ENCODE measurements at places on chromosomes 2 and 18. TPM values are rescaled to one million over a fixed set of nuclear protein-coding genes. Genes with fewer than 3 reads are reported as not detected.

VRK2 gene
- 23.6 TPM for total RNA-seq

CPLX4 gene
- not detected for total RNA-seq

SKA1 gene
- total RNA-seq, result 21.3 TPM

RUFY4 gene
- total RNA-seq, result not detected

MAP4K3 gene
- 31.4 TPM for total RNA-seq

PDE1A gene
- total RNA-seq, result not detected

MYO5B gene
- total RNA-seq, result 4.7 TPM

EFEMP1 gene
- total RNA-seq, result 44.5 TPM

ACMSD gene
- total RNA-seq, result not detected

BCL2L11 gene
- 8.6 TPM for total RNA-seq

DSG1 gene
- not detected for total RNA-seq

CHST10 gene
- total RNA-seq, result 16.1 TPM

HTR2B gene
- not detected for total RNA-seq

SLC40A1 gene
- not detected for total RNA-seq

BOK gene
- total RNA-seq, result 8.0 TPM

FBXO41 gene
- 4.3 TPM for total RNA-seq

ABCG5 gene
- not detected for total RNA-seq

C2orf72 gene
- total RNA-seq, result 0.40 TPM

MAP4K4 gene
- total RNA-seq, result 80.2 TPM

Data from A375 (cell line).